ENCODE measurements at places on chromosomes 13 and 19.

DNA sequence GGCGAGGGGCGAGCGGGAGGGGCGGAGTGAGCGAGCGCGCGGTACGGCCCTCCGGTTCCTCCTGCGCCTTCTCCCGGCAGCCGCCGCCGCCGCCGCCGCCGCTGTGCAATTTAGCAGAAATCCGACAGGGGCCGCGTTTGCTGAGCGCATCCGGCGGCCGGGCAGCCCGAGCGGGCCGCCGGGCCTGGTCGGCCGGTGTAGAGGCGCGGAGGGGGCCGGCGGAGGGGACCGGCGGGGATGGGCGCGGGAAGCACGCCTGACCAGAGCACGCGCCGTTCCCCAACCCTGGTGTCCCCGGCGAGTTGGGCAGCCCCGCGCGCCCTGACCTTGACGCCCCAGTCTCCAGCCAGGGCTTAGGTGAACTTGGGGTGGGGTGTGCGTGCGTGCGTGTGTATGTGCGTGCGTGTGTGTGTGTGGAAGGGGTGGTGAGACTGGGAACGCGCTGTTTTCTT lies 144.5 kb upstream of the ZNF536 start:
- peak; percentile 89 for DNase-seq

GRCh38 chr13:48074006-48074405 lies 20.9 kb downstream of the MED4 start:
- no peak for DNase-seq

GRCh38 chr19:32717496-32717895 lies 2.1 kb upstream of the TDRD12 start:
- DNase-seq = peak; percentile 5

DNA sequence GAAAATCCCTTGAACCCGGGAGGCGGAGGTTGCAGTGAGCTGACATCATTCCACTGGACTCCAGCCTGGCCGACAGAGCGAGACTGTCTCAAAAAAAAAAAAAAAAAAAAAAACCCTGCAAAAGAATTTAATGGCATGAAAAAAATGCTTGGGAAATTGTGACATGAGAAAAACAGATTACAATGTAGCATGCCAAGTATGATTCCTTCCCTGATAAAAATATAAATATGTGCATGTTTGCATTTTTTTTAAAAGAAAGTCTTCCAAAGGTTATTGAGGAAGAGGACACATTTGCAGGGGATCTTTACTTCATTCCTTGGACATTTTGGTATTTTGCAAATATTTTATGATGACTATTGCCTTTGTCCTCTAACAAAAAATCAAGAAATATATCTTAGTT lies 14.5 kb upstream of the ZBTB32 start:
- peak; percentile 41 for DNase-seq

GRCh38 chr19:843180-843835 lies 2.5 kb downstream of the PRTN3 start:
- DNase-seq = peak; percentile 10

DNA sequence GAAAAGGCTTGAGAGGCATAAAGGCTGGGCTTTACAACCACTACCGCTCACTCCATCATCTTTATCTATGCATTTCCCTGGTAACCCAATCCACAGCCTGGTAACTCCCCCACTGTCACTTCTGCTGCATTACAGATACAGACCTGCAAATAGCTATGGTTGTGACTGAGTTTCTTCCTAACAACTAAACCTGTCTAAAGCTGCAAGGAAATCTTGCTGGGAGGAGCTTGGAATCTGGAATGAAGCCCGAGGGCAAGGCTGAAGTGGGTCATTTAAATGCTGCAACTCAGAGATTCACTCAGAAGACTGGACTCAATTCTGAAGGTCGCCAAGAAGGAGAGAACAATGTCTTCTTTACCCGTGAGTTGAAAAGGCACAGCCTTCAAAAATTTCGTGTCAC lies at the start of gene LGALS13:
Gene LGALS13, plus strand, starts transcription at position 301 of the 400 bp plus-strand sequence. Its CDS starts 45 bp downstream, at position 346.
- no peak for DNase-seq

DNA sequence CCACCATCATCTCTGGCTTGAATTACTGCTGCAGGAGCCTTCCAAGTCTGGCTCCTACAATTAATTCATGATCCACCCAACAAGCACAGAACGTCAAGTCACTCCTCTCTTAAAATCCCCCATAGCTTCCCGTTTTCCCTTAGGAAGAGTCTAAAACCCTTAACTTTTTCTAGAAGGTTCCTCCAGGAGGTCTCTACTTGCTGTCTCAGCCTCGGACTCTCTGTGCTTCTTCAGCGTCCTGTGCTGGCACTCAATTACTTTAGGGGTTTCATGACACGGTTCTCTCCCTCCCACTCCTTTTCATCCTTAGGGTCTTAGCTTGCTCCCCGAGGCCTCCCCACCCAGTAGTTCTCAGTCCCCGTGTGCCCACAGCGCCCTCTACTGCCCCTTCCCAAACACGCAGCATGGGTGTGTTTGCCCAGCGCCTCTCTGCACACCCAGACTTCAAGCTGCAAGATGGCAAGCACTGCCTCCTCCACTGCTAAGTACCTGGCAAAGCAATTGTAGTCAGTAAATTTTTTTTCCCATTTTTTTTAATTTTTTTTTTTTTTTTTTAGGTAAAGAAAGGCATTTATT lies 25.8 kb upstream of the MAP3K10 start:
- DNase-seq = peak; percentile 25

DNA sequence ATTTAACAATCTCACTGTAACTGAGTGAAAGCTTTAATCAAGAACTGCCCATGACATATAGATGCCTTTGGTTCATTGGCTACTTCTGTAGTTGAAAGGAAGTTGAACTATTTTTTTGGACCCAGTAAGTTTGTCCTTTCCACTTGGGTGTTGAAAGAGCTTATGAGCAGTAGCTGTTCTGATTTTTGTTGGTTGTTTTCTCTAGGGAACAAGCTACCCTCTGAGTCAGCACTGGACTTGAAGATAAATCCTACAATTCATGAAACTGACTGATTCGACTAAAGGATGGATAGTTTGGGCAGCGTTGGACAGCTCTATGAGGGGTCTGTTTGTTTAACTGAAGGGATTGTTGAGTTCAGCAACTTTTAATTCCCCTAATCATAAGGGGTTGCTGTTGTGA lies 101.0 kb downstream of the PAN3 start:
- DNase-seq = no peak

DNA sequence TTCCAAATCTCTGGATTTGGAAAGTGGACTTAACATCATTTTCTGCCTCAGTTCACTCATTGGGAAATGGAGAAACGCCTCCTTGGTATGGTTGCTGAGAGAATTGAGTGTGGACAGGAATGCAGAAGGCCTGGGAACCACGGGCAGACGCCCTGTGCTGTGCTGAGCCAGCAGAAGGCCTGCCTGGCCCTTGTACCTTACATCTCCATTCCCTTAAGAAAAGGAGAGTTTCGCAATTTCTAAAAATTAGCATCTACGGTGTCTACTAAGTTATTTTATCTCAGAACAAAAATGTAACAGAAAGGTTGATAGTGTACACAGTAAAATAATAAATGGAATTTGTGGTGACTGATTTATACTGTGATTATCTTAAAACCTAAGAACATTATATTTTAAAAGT lies 78.7 kb downstream of the IPO5 start:
- DNase-seq = no peak

DNA sequence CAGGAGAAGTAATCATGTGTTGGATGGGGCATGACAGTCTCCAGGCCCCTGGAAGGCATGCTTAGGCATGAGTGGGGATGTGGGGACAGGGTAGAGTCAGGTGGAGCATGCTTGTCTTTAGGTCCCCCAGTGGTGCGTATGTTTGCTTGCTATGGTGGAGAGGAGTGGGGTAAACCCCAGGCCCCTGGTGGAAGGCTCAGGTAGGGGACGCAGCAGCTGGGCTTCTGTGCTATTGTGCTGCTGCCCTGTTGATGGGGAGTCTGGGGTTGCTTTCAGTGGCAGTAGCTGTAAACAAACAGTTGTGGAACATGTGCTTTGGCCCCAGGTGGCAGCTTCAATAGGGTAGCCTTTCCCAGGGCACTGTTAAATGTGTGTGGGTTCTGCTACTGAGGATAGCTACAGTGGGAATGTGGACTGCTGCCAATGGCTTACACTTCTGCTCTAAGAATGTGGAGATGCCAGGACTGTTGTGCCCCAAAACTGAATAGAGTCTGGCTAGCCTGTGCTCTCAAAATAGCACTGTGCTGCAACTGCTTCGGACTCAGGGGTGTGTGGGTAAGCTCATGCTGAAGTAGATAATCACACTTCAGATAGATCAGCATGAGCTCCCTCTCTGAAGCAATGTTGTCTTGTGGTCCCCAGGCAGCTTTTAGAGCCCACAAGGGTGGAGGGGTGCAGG lies 1257.3 kb downstream of the DIAPH3 start:
- DNase-seq = no peak

DNA sequence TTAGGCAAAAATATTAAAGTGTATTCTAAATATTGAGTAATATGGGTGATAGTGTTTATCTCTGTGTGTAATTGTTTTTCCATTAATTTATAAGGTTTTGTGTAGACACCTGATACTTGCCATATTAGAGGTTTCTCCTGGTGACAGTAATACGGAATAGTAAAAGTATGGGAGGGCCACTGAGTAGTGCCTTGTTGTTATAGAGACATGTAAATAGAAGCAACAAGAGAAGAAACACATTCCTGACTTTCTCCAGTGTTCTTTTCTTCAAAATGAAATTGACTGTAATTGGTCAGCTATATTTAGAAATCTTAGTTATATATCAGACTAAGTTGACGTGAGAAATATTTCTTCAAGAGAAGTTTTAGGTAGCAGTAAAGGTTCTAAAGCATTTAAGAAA lies 18.5 kb downstream of the RNASEH2B start:
- peak; percentile 58 for DNase-seq

- DNase-seq = no peak
Observed at GRCh38 chr19:10111405-10111811, at the start of gene P2RY11. Gene P2RY11, plus strand, starts transcription at chr19:10111693. Its CDS starts 29 bp downstream, at chr19:10111722.

- DNase-seq = no peak
Observed at GRCh38 chr13:51924756-51925544, 63.2 kb downstream of the CCDC70 start.

DNA sequence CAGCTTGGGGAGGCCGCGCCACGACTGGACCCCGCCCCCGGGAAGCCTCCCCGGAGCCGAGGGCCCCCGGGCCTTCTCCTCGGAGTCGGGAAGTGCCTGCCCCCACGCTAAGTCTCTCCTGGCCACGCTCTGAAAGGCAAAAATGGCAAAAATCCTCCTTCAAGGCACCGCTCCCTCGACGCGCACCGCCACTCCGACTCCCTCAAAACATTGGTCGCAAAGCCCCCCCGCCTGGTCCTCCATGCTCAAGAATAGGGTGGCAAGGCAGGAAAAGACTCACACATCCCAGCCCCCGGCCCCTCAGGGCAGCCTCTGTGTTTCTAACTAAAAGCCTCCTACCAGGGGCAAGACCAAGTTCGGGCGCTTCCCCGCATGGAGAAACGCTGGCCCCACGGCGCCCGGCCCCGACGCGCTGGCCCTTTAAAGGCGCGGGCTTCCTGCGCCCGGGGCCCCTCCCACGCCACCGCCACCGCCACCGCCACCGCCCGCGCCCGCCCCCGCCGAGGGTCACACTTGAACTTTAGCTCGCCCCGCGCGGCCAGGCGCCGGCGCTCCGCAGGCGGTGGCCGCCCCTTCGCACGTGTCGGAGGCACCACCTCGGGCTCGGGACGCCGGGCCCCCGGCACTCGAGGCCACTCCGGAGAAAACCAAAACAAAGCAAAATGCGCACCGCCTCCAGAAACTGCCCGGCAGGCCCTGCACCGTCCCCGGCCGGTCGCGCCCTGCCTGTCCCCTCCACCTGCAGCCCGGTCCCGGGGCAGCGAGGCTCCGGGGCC lies 1.9 kb downstream of the FOXO1 start:
- DNase-seq = peak; percentile 77

- no peak for DNase-seq
Observed at GRCh38 chr19:55141696-55142095, 7.3 kb downstream of the TNNT1 start.

- DNase-seq = no peak
Observed at GRCh38 chr13:82436099-82436585, 1446.1 kb downstream of the SLITRK1 start.

DNA sequence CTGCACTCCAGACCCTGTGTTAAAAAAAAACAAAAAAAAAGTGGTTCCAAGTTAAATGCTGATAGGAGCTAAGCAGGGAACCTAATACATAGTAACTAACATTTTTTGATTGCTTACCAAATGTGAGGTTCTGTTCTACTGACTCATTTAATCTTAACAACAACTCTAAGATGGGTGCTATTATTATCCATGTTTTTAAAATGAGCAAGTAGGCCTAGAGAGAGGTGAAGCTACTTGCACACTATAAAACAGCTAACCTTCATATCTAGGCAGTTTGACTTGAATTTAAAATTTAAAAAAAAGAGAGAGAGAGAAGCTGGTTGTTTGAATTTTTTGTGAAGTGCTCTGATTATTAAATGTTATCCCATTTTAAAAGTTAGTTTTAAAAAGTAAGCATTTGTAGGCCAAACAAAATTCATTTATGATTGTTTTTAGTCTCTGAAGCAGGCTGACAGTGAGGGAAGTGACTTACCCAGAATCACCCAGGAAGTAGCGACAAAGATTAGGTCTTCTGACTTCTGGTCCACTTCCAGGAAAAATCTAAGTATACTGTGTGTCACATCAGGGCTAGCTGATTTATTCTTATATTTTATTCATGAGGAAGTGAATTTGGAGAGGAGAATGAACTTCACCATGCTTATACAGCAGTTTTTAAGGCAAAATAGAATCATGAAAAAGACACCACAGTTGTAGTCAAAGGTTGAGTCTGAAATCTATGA lies 2.4 kb downstream of the SIGLECL1 start:
- peak; percentile 31 for DNase-seq

GRCh38 chr13:106996867-106997618 lies 429.1 kb upstream of the ARGLU1 start:
- no peak for DNase-seq

DNA sequence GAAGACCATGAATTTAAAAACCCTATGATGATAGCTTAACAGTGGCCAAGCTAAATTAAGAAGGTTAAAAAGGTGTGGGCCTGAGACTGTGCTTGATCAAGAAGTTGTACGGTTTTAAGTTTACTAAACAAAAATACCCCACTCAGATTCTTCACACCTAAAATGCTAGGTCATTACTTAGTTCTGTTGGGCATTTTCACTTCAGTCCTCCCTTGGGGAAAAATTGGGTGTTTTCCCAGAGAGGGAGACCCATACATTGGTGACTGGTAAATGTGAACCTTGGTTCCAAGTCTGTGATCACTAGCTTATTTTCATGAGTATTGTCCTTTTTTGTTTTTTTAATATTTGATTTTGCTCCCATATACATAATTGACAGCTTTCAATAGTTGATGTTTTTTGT lies 44.4 kb downstream of the MTUS2 start:
- no peak for DNase-seq

DNA sequence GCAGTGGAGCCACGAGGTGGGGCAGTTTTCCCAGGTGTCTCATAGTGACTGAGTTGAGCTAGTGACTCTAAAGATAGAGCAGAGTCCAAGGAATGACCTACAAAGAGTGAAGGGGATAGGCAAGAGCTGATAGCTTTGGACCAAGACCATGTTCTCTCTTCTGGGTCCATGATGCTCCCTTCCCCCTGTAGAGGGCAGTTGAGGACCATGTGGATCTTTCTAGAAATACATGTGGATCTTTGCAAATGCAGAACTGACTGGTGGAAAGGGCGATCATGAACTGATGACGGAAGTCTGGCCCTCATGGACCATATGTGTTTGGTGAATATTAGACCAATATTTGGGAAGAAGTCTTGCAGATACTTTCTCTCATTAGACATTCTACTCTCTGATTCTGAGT lies 6.9 kb downstream of the PSG1 start:
- no peak for DNase-seq
